ENCODE measurements at places on chromosomes 6 and 20.
A peak's percentile ranks its signal among the peaks of the same experiment; 100 is the strongest.

- DNase-seq, result peak; percentile 75
Measured at GRCh38 chr20:56460459-56460858, 8.0 kb upstream of the RTF2 start.

DNA sequence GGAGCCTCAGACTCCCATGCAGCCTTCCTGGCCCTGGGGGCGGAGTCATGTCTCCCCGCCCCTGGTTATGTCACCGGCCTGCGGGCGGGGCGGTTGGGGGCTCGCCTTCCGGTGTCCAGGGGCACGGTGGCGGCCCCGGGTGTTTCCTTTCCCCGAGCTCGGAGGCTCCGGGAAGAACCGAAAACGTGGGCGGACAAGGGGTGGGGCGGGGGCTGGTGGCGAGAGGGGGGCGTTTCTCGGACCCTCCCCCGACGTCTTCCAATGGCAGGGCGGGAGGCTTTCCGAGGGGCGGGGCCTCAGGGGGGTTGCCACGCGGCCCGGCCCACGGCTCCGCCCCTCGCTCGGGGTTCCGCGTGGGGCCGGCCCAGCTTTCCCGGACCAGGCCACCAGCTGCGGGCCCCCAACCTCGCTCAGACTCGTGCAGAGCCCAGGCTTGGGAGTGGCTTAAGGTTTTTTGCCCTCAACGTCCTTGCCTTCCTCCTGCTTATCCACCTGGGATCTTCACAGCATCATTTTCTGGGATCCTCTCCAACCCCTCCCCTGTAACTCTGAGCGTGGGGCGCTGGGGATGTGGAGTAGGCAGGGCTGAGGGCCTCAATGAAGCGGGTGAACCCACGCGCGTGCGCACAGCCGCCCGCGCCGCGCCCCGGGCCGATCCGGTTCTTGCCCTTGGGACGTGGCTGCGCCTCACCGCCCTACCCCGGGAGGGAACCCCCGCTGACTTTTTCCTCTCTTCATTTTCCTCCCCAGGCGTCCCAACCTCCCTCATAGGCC lies 2.1 kb upstream of the NRN1 start:
- DNase-seq, result no peak

DNA sequence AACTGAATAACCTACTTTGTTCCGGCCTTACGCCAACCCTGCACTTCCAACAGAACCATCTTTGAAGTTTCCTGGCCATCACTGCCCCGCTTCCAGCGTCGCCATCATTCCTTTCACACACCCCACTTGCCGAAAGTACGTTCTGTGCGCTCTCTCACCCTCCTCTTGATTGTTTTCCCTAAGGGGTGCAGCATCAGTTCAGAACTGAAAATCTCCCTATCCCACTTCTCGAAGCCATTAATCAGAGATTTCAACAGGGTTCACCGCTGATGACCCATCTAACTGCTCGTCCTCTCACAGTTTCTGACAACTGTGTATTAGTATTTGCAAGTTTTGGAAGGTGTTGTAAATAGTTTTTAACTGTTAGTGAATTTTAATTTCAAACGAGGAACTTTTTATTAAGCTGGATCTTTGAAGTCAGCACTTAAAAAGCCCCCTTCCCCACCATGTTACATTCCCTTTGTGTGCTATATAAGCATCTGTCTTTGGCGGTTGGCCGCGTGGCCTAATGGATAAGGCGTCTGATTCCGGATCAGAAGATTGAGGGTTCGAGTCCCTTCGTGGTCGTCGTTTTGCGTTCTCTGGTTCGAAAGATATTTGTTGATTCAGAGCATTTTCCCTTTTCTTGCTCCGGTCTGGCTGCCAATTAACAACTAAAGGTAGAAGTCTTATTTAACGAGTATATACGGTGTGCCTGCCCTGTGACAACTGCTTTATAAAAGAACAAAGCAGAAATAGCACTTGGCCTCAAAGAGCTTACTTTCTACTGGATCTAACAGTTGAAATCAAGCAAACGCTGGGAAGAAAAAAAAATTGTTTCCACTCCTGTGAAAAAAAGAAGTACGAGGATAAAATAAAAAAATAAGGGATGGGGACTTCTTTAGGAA lies 42.6 kb downstream of the TRIM27 start:
- DNase-seq, result peak; percentile 49

GRCh38 chr20:16761305-16761829 lies 13.2 kb downstream of the OTOR start:
- peak; percentile 51 for DNase-seq

DNA sequence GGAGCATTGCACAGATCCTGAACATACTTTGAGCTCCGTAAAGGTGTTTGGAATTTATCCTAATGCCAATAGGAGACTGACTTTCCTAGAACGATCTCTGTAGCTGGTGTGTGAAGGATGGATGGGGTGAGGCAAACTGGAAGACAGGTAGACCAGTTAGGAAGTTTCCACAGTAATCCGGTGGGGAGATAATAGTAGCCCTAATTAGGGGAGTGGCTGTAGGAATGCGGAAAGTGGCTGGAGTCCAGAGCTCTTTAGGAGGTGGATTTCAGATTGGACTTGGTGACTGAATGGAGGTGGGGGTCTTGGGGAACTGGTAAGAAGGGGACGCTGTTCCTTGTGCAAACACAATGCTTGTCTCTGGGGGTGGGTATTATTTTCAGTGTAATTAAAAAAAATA lies 146.3 kb downstream of the SOX4 start:
- no peak for DNase-seq

GRCh38 chr20:36098364-36098763 lies 56.2 kb upstream of the EPB41L1 start:
- DNase-seq, result no peak

GRCh38 chr6:70863343-70863742 lies 93.5 kb downstream of the B3GAT2 start:
- DNase-seq, result no peak

DNA sequence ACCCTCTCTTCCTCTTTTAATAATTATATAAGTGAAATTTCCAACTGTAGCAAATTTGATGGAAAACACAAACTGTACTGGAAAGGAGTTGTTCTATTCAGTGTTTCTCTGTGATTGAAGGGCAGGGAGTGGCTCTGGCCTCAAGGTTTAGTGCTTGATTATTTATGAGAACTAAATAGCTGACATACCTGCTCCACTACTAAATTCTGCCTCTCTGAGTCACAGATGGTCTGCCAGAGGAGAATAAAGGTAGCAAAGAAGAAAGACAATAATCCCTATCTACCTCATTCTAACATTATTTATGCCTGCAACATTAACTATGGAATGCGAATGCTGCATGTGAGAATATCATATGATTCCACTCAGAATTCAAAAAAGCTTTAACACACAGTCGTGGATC lies 9.3 kb downstream of the BMP5 start:
- DNase-seq, result no peak

DNA sequence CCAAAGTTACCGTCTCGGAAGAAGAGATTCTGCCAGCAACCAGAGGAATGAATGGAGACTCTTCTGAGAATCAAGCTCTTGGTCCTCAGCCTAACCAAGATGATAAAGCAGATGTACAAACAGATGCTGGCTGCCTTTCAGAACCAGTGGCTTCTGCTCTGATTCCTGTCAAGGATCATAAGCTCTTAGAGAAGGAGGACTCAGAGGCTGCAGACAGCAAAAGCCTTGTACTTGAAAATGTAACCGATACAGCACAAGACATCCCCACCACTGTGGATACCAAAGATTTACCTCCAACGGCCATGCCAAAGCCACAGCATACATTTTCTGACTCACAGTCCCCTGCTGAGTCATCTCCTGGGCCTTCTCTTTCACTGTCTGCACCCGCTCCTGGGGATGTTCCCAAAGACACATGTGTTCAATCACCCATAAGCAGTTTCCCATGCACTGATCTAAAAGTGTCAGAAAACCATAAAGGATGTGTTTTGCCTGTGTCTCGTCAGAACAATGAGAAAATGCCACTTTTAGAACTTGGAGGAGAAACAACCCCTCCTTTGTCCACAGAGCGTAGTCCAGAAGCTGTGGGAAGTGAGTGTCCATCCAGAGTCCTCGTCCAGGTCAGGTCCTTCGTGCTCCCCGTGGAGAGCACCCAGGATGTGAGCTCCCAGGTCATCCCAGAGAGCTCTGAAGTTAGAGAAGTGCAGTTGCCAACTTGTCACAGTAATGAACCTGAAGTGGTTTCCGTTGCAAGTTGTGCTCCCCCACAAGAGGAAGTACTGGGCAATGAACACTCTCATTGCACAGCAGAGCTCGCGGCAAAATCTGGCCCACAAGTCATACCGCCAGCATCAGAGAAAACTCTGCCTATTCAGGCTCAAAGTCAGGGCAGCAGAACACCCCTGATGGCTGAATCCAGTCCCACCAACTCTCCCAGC lies 109.6 kb downstream of the RTN4IP1 start:
- DNase-seq, result peak; percentile 90

GRCh38 chr6:41734666-41735426 lies 562 bp downstream of the TFEB start:
- DNase-seq, result peak; percentile 69

DNA sequence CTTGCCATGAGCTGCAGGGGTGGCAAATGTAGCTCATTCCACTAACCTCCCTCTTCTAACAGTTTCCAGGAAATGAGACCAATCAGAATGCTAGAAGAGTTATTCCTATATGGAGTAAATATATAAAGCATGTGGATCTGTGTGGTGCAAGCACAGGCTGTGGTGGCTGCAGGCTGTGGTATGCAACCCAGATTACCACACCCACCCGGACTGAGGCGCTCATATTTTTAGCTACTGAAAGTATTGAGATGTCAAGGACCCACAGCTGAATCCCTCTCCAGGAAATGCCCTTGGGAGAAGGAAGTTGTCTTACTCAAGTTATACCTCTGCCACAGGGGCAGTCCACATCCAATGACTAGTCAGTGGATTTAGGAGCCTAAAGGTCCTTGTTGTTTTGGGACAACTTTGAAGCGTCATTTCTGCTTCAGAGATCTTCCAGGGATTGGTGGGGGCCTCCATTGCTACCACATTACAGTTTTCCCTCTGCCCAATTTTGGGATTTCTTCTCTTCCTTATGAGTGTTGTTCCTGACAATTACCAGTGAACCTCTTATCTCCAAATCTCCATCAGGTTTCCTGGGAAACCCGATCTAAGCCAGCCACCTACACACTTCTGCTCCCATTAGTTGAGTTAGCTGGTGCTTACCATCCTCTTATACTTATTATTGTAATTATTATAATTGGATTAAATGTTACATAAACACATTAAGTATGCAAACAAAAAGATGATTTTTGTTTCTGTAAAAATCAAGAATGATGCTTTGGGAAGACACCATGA lies 12.1 kb upstream of the REPS1 start:
- DNase-seq, result no peak

- DNase-seq, result peak; percentile 45
Measured at GRCh38 chr6:45419571-45420082, 41.9 kb upstream of the SUPT3H start.

DNA sequence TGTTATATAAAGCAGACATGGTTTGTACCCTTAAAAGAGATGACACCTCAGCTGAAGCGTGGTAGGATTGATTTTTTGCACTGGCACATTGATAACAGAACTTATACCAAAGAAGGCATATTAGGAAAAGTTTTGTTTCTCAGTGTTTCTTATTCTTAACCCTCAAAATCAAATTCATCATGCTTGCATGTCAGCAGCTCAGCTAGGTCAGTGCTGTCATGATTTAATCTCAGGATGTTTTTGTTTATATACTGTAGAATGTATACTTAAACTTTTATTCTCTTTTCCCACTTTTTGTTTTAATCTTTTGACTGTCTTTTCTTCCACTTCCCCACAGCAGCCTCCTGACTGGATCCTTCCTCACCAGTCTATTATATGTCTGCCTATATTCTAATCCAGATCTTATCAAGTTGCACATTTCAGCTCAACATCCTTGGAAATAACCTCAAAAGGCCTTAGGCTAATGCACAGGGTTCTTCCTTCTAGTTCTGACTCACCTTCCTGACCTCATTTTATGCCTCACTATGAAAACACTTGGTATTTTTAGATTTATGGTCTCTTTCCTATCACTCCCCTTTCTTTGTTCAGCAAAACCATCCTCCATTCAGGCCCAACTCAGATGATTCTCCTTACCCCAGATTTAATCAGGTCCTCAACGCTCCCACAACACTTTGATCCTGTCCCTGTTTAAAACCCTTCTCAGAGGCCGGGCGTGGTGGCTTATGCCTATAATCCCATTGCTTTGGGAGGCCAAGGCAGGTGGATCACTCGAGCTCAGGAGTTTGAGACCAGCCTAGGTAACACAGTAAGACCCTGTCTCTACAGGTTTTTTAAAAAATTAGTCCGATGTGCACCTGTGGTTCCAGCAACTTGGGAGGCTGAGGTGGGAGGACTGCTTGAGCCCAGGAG lies 7.2 kb downstream of the HEBP2 start:
- no peak for DNase-seq

GRCh38 chr20:33897313-33897912 lies 86.3 kb downstream of the CHMP4B start:
- no peak for DNase-seq

DNA sequence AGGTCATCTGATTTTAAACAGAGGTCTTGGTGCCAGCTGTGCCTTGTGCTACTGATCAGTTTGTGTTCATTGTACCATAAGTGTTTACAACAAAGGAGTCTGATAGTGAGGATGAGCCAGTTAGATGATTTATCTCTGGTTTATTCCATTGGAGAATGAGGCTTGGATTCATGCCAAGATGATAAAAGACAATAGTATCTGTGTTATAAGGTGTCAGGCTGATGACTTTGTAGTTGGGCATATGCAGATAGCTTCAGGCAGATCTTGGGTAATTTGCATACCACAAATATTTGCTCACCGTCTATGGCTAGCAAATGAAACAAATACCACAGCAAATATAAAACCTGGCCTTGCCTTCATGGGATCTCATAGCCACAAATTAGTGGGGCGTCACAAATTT lies 43.3 kb upstream of the PHACTR2 start:
- no peak for DNase-seq
